ENCODE measurements at places on chromosomes 1 and 21.
A peak's percentile ranks its signal among the peaks of the same experiment; 100 is the strongest.

- H3K27me3 ChIP-seq = no peaks in the 10 kb centered on the region
- DNase-seq = no peak
- H3K27ac ChIP-seq = no peak overlapping the region
- H3K36me3 ChIP-seq = no peaks in the 10 kb centered on the region
- no peak overlapping the region for H3K4me3 ChIP-seq
- no peaks in the 10 kb centered on the region for H3K4me1 ChIP-seq
Observed at GRCh38 chr1:206953626-206954025, 7.4 kb upstream of the PIGR start.

GRCh38 chr1:42945164-42945563, 13.5 kb downstream of the SLC2A1 start:
- peaks cover 68% of the 10 kb centered on the region for H3K36me3 ChIP-seq
- H3K4me3 ChIP-seq = peak overlapping the region; percentile 84
- no peaks in the 10 kb centered on the region for H3K27me3 ChIP-seq
- peaks cover 81% of the 10 kb centered on the region for H3K4me1 ChIP-seq
- no peak for DNase-seq
- H3K27ac ChIP-seq = peak overlapping the region; percentile 91

DNA sequence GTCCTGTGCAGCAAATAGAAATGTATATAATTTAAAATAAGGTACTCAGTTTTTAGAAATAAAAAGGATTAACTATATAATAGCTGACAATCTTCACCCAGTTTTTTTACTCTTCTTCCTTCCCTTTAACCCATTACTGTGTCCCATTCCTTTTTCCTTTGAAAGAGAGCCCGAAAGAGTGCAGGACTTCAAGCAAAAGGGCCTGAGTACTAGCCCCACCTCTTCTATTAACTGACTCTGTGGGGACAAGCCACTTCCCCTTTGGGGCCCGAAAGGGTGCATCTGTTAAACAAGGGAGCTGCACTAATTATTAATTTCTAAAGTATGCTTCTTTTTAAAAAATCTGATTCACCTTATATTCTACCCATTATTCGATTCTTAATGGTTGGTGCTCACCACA, 3.3 kb downstream of the USP24 start:
- H3K36me3 ChIP-seq = peaks cover 11% of the 10 kb centered on the region
- peaks cover 52% of the 10 kb centered on the region for H3K4me1 ChIP-seq
- no peak for DNase-seq
- peak overlapping the region; percentile 90 for H3K27ac ChIP-seq
- H3K27me3 ChIP-seq = no peaks in the 10 kb centered on the region

- no peaks in the 10 kb centered on the region for H3K36me3 ChIP-seq
- H3K4me1 ChIP-seq = peaks cover 5% of the 10 kb centered on the region
- no peak overlapping the region for H3K4me3 ChIP-seq
- no peak overlapping the region for H3K27ac ChIP-seq
- H3K27me3 ChIP-seq = peaks cover 26% of the 10 kb centered on the region
Observed at GRCh38 chr1:17359808-17360207, 12.2 kb upstream of the PADI6 start.

DNA sequence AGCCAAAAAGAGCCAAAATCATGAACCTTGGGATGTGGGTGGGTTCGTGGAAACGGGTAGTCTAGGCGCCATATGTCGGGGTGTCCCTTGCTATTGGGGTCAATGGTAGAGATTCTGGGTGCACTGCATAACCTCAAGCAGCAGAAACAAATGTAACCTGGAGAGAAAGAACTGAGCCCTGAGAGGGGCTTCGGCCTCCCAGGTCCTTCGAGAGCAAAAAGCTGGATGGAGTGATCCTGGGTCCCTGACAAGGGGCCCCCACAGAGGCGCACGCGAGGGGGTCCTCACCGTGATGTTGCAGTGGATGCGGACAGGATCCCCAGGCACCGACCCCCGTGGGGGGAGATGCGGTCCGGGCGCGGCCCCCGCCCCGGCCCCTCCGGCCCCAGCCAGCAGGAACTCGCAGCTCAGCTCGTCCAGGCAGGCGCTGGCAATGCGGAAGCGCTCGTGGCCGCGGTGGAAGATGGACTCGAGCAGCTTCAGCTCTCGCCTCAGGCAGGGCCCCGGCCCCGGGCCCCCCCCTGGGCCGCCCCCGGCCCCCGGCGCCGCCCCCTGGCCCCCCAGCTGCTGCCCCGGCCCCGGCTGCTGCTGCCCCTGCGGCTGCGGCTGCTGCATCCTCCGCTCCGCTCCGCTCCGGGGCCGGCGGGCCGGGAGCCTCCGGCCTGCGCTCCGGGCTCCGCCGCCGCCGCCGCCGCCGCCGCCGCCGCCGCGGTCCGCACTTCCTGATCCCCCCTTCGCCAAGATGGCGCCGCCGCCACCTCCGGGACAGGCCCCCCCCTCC, at the start of gene UBE2Q1:
Gene UBE2Q1 (minus strand): TSS at position 724 of the 781 bp plus-strand sequence. CDS start 109 bp downstream, at position 615.
- DNase-seq = peak; percentile 31
- H3K4me1 ChIP-seq = peaks cover 40% of the 10 kb centered on the region
- H3K4me3 ChIP-seq = peak within 1 kb of the TSS; percentile 94

DNA sequence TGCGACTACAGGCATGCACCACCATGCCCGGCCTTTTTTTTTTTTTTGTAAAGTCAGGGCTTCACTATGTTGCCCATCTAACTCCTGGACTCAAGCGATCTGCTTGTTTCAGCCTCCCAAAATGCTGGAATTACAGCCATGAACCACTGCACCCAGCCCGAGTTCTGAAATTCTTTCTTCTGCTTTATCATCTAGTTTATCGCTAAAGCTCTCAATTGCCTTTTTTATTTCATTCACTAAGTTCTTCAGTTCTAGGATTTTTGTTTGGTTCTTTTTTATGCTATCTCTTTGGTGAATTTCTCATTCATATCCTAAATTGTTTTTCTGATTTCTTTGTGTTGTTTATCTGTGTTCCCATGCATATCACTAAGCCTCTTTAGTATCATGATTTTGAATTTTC, 27.0 kb downstream of the KIAA0319L start:
- no peaks in the 10 kb centered on the region for H3K27me3 ChIP-seq
- H3K4me1 ChIP-seq = peaks cover 4% of the 10 kb centered on the region
- H3K4me3 ChIP-seq = no peak overlapping the region
- peaks cover 19% of the 10 kb centered on the region for H3K36me3 ChIP-seq
